ENCODE measurements at places on chromosomes 7 and 10.
A peak's percentile ranks its signal among the peaks of the same experiment; 100 is the strongest.

DNA sequence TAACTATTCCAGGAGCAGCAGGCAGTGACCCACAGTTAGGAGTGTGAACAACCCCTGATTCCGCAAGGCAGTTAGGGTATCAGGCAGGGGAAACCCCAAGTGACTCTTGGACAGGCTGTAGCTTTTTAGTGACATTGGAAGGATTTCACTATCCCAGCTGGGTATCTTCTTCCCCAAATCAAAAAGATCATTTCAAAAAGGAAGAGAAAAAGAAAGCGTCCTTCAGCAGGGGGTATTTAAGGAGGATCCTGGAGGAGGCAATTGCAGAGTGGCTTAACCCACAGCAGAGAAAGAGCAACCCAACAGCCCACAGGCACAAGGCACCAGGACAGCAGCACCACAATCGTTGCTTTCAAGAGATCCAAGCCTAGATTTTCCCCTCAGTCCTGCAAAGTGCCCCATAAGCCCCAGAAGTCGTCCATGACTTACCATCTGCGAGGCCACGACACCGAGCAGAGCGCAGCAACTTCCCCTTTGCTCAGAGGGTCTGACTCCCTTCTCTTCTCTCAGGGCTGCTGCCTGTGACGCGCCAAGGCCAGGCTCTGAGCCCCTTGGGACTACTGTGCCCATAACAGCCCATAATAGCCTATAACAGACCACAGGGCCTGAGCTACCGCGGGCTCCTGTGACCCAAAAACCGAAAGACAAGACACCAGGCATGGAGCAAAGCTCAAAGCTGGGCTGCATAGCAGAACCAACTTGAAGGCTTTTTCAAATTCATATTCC, 19.8 kb downstream of the PIK3AP1 start:
- H3K27me3 ChIP-seq: no peaks in the 10 kb centered on the region
- no peak overlapping the region for H3K4me3 ChIP-seq
- DNase-seq: no peak
- H3K4me1 ChIP-seq: peaks cover 10% of the 10 kb centered on the region
- H3K36me3 ChIP-seq: no peaks in the 10 kb centered on the region
- H3K27ac ChIP-seq: peak overlapping the region; percentile 38

GRCh38 chr7:157767506-157768197, 430.8 kb downstream of the DNAJB6 start:
- no peaks in the 10 kb centered on the region for H3K4me1 ChIP-seq
- DNase-seq: no peak
- peaks cover 26% of the 10 kb centered on the region for H3K27me3 ChIP-seq

DNA sequence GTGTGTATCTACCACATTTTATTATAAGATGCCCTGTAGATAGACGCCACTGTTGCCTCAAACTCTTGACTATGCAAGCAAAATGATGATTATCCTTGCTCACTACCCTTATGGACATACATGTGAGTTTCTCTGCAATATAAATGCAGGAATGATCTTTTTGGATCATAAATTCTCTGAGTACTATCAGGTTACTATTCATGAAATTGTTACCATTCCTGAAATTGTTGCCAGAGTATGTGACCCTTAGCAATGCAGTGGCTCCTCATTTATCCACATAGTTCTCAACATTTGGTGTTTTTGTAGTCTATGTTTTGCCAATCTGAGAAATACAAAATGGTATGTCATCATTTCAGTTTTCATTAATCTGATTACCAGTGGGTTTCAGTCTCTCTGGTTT, 166.2 kb upstream of the FAM3C start:
- no peak for DNase-seq
- H3K27me3 ChIP-seq: no peaks in the 10 kb centered on the region
- no peak overlapping the region for H3K4me3 ChIP-seq
- H3K27ac ChIP-seq: no peak overlapping the region
- H3K4me1 ChIP-seq: peaks cover 4% of the 10 kb centered on the region

DNA sequence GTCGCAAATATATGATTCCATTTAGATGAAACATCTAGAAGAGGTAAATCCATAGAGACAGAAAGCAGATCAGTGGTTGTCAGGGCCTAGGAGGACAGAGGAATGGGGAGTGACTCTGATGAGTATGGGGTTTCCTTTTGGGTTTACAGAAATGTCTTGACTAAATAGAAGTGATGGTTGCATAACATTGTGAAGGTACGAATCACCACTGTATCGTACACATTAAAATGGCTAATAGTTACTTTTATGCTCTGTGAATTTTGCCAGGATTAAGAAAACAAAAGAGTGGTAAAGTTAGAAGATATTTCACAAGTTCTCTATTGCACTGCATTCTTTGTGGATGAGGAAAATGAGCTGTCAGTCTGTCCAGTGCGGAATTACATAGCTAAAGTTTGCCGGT, 407.4 kb downstream of the KCNMA1 start:
- H3K27ac ChIP-seq: no peak overlapping the region
- peaks cover 8% of the 10 kb centered on the region for H3K27me3 ChIP-seq
- H3K4me1 ChIP-seq: peaks cover 4% of the 10 kb centered on the region
- H3K4me3 ChIP-seq: no peak overlapping the region
- no peak for DNase-seq
- H3K36me3 ChIP-seq: no peaks in the 10 kb centered on the region

- peak overlapping the region; percentile 25 for H3K4me3 ChIP-seq
- H3K36me3 ChIP-seq: peaks cover 14% of the 10 kb centered on the region
- peaks cover 37% of the 10 kb centered on the region for H3K4me1 ChIP-seq
These were observed 140.9 kb downstream of the DNAJB6 start for GRCh38 chr7:157477550-157478212.

DNA sequence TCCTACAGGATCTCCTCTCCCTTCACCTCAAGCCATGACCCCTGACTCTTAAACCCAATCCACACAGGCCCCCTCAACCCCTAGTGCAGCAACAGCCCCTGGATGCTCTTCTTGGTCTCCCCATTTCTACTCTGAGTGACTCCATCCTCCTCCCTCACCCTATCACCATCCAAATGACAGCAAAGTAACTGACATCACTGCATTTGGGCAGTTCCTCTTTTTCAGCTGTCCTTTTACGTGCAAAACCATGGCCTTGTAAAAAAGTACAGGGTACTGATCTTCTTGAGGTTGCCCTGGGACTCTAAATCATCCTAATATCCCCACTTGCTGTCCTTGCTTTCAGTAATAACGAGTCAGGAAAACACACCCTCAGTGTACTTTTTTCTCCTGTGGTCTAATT, 454.9 kb downstream of the ADRA2A start:
- DNase-seq: no peak
- H3K4me3 ChIP-seq: no peak overlapping the region
- H3K36me3 ChIP-seq: no peaks in the 10 kb centered on the region
- peaks cover 18% of the 10 kb centered on the region for H3K27me3 ChIP-seq
- H3K4me1 ChIP-seq: no peaks in the 10 kb centered on the region
- H3K27ac ChIP-seq: no peak overlapping the region

- peak overlapping the region; percentile 41 for H3K4me3 ChIP-seq
- peaks cover 11% of the 10 kb centered on the region for H3K4me1 ChIP-seq
- no peak overlapping the region for H3K27ac ChIP-seq
- H3K27me3 ChIP-seq: peaks cover 58% of the 10 kb centered on the region
- peak; percentile 49 for DNase-seq
These were observed 594 bp downstream of the CNNM1 start for GRCh38 chr10:99329554-99330346.

GRCh38 chr7:134939136-134939535, 47.2 kb upstream of the AGBL3 start:
- peaks cover 11% of the 10 kb centered on the region for H3K4me1 ChIP-seq
- H3K27ac ChIP-seq: no peak overlapping the region
- DNase-seq: no peak
- no peak overlapping the region for H3K4me3 ChIP-seq
- no peaks in the 10 kb centered on the region for H3K36me3 ChIP-seq
- no peaks in the 10 kb centered on the region for H3K27me3 ChIP-seq

DNA sequence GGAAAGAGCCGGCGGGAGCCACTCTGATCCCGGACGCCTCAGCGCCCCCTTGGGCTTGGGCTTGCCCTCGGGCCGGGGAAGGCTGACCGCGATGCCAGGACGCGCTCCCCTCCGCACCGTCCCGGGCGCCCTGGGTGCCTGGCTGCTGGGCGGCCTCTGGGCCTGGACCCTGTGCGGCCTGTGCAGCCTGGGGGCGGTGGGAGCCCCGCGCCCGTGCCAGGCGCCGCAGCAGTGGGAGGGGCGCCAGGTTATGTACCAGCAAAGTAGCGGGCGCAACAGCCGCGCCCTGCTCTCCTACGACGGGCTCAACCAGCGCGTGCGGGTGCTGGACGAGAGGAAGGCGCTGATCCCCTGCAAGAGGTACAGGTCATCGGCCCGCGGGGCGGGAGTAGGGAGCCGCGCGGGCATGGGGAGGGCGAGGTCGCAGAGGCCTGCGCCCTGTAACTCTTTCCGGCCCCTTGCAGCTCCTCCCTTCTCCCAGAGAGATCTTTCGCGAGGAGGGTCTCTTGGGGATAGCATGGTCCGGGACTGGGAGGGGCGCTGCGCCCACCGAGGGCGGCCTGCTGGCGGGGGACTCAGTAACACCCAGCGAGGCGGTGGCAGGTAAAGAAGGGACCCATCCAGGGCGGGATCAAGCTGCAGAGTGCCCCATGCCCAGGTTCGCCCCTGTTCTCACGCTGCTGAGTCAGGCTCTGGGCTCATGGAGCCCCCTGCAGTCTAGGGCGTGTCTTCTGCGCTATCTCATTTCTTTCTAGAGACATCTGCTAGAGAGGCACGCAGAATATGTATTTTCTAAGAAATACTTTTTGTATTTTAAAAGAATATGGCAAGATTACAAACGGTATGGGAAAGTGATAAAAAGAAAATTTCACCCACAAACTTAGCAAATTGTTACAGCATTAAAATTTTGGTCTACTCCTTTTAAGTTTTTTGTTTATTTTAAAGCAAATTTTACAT, 687 bp downstream of the EPDR1 start:
- H3K27me3 ChIP-seq: peaks cover 72% of the 10 kb centered on the region
- peak overlapping the region; percentile 76 for H3K4me3 ChIP-seq
- H3K36me3 ChIP-seq: no peaks in the 10 kb centered on the region
- H3K4me1 ChIP-seq: peaks cover 18% of the 10 kb centered on the region
- H3K27ac ChIP-seq: no peak overlapping the region

- no peaks in the 10 kb centered on the region for H3K4me1 ChIP-seq
- H3K36me3 ChIP-seq: peaks cover 68% of the 10 kb centered on the region
- no peaks in the 10 kb centered on the region for H3K27me3 ChIP-seq
These were observed 24.1 kb upstream of the NRCAM start for GRCh38 chr7:108480311-108480710.

- H3K27ac ChIP-seq: peak overlapping the region; percentile 77
- H3K4me1 ChIP-seq: peaks cover 23% of the 10 kb centered on the region
- no peak overlapping the region for H3K4me3 ChIP-seq
- no peak for DNase-seq
These were observed 47.3 kb downstream of the NCAPG2 start for GRCh38 chr7:158657189-158657746.

DNA sequence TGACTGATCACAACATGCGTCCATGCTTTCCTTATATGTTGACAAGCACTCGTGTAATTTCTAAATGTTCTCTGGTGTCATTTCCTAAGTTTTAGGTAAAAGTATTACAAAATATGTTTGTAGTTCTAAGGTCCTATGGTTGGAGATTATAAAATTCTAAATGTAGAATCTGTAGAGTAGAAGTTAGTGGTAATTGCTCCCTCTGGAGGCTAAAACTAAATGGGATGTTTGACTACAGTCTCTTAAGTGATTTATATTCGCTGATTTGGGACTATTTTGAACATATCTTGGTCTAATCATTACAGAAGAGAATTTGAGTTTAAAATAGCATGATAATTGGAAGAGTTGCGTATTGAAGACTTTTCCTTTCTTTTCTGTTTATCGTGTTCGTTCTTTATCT, 74.1 kb downstream of the ZMYND11 start:
- H3K36me3 ChIP-seq: peaks cover 51% of the 10 kb centered on the region
- peaks cover 9% of the 10 kb centered on the region for H3K4me1 ChIP-seq
- H3K27ac ChIP-seq: no peak overlapping the region
- no peaks in the 10 kb centered on the region for H3K27me3 ChIP-seq
- DNase-seq: no peak

GRCh38 chr10:103449208-103450144, 2.7 kb downstream of the CALHM2 start:
- peak overlapping the region; percentile 76 for H3K27ac ChIP-seq
- peaks cover 59% of the 10 kb centered on the region for H3K4me1 ChIP-seq
- H3K27me3 ChIP-seq: no peaks in the 10 kb centered on the region
- no peak for DNase-seq
- no peak overlapping the region for H3K4me3 ChIP-seq
- H3K36me3 ChIP-seq: peaks cover 64% of the 10 kb centered on the region

- H3K36me3 ChIP-seq: no peaks in the 10 kb centered on the region
- H3K4me3 ChIP-seq: no peak overlapping the region
- DNase-seq: no peak
- H3K27me3 ChIP-seq: no peaks in the 10 kb centered on the region
These were observed 398.6 kb downstream of the GPAM start for GRCh38 chr10:111784946-111785465.

- no peak overlapping the region for H3K27ac ChIP-seq
- no peak overlapping the region for H3K4me3 ChIP-seq
- H3K27me3 ChIP-seq: peaks cover 9% of the 10 kb centered on the region
- no peaks in the 10 kb centered on the region for H3K4me1 ChIP-seq
- H3K36me3 ChIP-seq: no peaks in the 10 kb centered on the region
These were observed 172.8 kb upstream of the IMMP2L start for GRCh38 chr7:111734954-111735660.

DNA sequence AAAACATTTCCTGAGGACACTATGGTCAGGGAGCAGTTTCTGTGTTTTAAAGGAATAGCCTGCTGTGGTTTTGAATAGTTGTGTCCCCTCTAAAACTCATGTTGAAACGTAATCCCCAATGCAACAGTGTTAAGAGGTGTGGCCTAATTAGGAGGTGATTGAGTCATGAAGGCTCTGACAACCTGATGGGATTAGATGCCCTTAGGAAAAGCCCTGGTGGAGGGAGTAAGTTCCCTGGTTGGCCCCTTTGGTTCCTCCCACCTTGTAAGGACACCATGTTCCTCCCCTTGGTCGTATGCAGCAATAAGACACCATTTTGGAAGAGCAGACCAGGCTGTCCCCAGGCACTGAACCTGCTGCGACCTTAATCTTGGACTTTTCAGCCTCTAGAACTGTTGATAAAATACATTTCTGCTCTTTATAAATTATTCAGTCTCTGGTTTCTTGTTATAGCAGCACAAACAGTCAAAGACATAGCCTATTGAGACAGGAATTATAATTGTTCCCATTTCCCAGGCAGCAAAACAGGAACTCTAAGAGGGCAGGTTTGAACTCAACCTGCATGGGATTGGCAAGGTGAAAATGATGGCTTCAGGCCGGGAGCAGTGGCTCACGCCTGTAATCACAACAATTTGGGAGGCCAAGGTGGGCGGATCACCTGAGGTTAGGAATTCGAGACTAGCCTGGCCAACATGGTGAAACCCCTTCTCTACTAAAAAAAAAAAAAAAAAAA, 20.5 kb upstream of the TNS3 start:
- H3K4me3 ChIP-seq: no peak overlapping the region
- peaks cover 7% of the 10 kb centered on the region for H3K27me3 ChIP-seq
- no peaks in the 10 kb centered on the region for H3K36me3 ChIP-seq

- no peak for DNase-seq
- no peak overlapping the region for H3K27ac ChIP-seq
- peaks cover 24% of the 10 kb centered on the region for H3K27me3 ChIP-seq
- no peaks in the 10 kb centered on the region for H3K36me3 ChIP-seq
- peaks cover 19% of the 10 kb centered on the region for H3K4me1 ChIP-seq
- H3K4me3 ChIP-seq: peak overlapping the region; percentile 69
These were observed 15.8 kb upstream of the OPALIN start for GRCh38 chr10:96374639-96374984.

DNA sequence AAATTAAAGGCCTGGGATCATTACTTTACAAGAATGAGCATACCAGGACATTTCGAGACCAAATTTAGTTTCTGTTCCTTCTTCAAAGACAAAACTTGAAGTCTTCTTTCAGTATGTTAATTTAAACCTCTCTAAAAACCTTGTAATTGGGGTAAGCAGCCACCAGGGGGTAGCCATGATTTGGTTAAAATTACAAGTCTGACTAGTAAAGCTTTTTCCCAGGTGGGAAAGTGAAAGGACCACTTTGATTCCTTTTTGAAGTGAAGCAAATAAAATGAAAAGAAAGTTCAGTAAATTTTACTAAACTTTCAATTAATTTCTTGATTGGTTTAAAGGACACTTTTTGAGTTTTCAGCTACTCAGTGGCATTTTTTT, 294.3 kb downstream of the BBS9 start:
- DNase-seq: no peak
- no peaks in the 10 kb centered on the region for H3K4me1 ChIP-seq
- H3K36me3 ChIP-seq: no peaks in the 10 kb centered on the region

Measured in activated T-cell treated with anti-CD3 and anti-CD28 coated beads, Interleukin-2, amount 50 U/mL, for 24 hours (primary cell).